CD8-positive, alpha-beta T cell (primary cell): ENCODE measurements at places on chromosomes 3 and 15. TPM values are rescaled to one million over a fixed set of nuclear protein-coding genes. Genes with fewer than 3 reads are reported as not detected.

Gene CHRD
- not detected for total RNA-seq

Gene KLHL6
- 27.7 TPM for total RNA-seq

Gene SMCO1
- total RNA-seq: not detected

Gene STX19
- not detected for total RNA-seq

Gene GPR171
- 13.4 TPM for total RNA-seq

Gene GOLGA6L10
- total RNA-seq: 1.6 TPM

Gene TMOD2
- total RNA-seq: 5.3 TPM

Gene LRRIQ4
- total RNA-seq: not detected

Gene HAPLN3
- total RNA-seq: 71.3 TPM

Gene SLC12A1
- total RNA-seq: not detected

Gene UACA
- total RNA-seq: not detected

Gene PLA2G4D
- not detected for total RNA-seq

Gene AHSG
- total RNA-seq: not detected

Gene HRH1
- total RNA-seq: not detected
